ENCODE measurements at places on chromosomes 6 and 20.
A peak's percentile ranks its signal among the peaks of the same experiment; 100 is the strongest.

- DNase-seq, result peak; percentile 100
Observed at GRCh38 chr20:31595654-31596411, 9.3 kb upstream of the ID1 start.

GRCh38 chr20:57409672-57410397 lies 18.6 kb downstream of the RBM38 start:
- no peak for DNase-seq

DNA sequence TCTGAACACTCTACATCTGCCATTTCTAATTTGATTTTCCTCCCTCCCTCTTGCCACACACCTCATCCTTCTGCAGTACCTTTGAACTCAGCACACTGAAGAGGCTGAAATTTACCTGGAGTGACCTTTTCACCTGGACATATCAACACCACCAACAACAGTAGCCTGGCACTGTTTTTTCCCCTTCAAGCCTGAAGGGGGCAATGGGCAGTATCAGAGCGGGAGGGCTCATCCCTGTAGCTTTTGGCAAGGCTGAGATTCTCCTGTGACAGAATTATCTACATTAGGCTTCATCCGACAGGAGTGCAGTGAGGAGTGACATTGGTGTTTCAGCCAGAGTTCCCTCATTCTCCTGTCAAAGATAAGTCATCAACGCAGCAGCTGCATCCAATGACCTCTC lies 312.8 kb upstream of the SPTLC3 start:
- no peak for DNase-seq

DNA sequence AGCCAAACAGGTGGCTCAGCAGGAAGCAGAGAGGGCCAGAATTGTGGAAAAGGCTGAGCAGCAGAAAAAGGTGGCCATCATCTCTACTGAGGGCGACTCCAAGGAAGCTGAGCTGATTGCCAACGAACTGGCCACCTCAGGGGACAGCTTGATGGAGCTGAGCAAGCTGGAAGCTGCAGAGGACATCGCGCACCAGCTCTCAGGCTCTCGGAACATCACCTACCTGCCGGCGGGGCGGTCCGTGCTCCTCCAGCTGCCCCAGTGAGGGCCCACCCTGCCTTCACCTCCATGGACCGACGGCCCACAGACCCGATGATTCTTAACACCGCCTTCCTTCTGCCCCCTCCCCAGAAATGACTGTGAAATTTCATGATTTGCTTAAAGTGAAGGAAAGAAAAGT lies 17.8 kb upstream of the RAET1L start:
- DNase-seq, result no peak

GRCh38 chr6:388202-388903 lies 3.2 kb upstream of the IRF4 start:
- no peak for DNase-seq

DNA sequence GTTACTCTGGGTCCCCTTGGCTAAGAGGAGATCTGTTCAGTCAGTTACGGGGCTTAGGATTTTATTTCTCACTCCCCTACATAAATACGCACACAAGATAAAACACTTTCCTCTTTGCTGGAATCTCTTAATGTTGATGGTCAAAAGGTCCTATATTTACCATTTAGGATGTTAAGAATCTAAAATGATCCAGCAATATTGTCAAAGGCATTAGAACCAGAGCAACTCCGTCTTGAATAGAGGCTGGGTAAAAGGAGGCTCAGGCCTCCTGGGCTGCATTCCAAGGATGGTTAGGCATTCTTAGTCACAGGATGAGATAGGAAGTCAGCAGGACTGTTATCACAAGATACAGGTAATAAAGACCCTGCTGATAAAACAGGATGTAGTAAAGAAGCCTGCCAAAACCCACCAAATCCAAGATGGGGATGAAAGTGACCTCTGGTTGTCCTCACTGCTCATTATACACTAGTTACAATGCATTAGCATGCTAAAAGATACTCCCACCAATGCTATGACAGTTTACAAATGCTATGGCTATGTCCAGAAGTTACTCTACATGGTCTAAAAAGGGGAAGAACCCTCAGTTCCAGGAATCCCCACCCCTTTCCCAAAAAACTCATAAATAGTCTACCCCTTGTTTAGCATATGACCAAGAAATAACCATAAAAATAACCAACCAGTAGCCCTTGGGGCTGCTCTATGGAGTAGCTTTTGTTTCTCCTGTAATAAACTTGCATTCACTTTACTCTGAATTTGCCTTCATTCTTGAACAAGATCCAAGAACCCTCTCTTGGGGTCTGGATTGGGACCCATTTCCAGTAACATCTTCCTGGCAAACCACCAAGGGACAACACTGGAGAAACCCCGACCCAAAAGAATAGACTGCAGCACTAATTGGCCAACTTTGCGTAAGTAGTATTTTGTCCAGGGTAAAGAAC lies 107.5 kb downstream of the DTNBP1 start:
- DNase-seq, result peak; percentile 24

DNA sequence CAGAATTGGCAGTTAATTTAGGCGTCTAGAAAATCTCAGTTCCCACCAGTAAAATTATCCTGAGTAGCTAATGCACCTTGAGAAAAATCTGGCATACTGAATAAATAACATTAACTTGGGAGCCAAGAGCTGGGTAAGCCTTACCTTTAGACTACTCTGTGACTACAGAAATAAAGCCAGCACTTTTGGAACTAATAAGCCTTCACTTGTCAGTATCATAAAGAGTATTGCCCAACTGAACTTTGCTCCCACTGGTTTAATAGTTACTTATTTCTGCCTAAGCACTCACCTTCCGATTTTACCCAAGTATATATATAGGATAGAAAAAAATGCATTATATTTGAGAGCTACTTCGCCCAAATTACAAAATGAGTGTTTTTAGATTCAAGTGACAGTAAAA lies 10.7 kb downstream of the FAM8A1 start:
- no peak for DNase-seq

DNA sequence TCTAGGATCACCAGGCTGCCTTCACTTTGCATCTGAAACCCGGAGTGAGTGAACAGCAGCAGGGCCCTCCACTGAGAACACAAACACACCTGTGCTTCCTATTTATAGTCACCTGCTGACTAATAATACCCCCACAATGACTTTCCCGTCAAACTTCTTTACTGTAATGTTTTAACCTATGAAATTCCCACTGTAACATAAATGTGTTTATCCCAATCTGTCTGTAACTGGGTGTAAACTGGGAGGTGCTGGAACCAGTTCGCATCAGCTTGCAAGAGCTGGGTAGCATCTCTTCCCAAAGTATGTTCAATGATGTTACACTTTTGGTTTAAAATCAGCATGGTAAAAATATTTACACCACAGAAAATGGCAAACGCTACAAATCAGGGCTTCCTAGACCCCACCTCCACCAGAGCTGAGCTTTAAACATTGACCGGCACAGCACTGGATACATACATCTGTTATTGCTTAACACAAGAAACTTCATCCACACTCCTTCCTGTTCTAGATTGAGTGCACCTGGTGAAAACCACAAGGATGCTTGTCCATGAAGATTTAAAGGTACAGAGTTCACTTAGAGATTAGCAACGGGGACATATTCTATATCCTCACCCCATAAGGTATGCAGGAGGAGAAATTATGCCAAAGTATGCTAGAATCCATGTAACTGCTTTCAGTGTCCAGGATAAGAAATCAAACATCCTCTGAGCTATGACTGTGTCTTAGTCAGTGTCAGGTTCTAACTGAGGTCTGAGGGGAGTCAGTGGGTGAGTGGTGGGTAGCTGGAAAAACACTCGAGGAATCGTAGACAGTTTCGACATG lies 79.0 kb downstream of the ALDH8A1 start:
- DNase-seq, result no peak

DNA sequence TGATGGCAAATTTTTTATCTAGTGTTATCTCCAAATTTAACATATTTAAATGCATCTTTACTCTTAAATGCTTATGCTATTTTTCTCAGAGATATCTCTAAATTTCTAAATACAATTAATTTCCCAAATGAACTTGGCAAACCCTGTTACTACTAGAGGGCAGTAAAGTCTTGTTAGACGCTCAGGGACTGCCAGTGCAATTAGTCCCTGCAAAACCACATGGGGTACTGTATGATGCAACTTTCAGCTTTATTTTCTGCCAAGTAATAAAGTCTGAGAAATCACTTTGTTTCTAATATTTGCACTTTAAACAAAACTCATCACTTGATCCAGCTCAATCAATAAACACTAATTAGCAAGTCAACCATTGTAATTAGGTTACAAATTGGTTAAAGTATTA lies 76.0 kb upstream of the ADGRB3 start:
- DNase-seq, result peak; percentile 33

- DNase-seq, result no peak
Observed at GRCh38 chr6:159114569-159114968, 54.6 kb upstream of the FNDC1 start.

GRCh38 chr6:34052071-34052825 lies 93.6 kb downstream of the GRM4 start:
- DNase-seq, result no peak

DNA sequence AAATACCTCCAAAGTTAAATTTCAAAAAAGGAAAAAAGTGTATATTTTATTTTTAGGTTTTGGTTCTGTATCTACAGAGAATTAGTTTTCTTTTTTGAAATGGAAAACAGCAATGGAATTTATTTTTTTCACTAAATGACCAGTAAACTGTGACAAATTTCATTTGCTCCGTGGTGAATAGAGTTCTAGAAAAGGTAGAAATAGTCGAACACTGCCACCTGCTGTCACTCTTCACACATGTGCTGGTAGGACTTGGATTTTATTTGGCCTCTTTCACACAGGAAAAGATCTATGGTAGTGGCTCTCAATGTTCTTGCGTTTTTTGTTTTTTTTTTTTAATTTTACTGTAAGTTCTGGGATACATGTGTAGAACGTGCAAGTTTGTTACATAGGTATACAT lies 312.5 kb downstream of the EYA4 start:
- peak; percentile 76 for DNase-seq

- no peak for DNase-seq
Observed at GRCh38 chr6:35215665-35216411, 2.1 kb downstream of the SCUBE3 start.

GRCh38 chr20:33675136-33675959 lies 1.1 kb upstream of the NECAB3 start:
- no peak for DNase-seq

DNA sequence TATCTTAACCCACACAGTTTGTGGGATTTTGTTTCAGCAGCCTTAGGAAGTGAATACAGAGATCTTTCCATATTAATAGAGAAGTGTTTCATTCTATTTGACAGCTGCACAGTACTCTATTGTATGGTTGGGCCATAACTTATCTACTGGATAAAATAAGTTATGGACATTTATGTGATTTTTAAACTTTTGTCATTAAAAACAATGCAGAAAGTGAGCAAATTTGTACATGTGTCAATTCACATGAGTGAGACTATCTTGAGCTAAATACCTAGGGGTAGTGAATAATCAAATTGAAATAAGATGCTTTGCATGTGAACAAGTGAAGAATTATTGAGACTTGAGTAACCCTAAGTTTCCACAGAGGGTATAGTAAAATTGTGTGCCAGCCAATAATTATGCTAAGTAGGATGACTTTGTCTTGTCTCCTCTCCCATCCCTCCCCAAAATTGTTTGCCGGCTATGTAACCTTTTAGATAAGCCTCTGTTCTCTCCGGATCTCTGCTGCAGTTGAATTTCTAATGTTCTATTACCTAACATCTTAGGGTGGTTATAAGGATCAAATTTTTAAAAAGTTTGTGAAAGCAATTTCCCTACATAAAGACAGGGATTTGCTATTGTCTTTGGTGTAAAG lies 33.3 kb upstream of the TPBG start:
- no peak for DNase-seq

DNA sequence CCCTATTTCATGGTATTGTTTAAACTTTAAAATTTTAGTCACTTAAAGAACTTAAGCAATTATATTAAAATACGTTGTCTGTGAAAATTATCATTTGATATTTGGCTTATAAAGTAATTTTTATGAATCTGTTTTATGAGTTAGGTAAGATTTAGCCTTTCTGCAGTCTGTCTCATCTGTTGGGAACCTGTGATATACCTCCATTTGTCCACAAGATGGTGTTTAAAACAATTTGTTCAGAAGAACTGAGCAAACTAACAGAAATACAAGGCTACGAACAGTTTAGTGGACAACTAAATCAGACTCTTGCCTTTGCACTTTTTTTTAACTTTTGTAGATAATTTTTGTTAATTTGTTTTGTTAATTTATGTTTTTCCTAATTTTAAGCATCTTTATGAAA lies 92.4 kb downstream of the COL9A1 start:
- peak; percentile 16 for DNase-seq

DNA sequence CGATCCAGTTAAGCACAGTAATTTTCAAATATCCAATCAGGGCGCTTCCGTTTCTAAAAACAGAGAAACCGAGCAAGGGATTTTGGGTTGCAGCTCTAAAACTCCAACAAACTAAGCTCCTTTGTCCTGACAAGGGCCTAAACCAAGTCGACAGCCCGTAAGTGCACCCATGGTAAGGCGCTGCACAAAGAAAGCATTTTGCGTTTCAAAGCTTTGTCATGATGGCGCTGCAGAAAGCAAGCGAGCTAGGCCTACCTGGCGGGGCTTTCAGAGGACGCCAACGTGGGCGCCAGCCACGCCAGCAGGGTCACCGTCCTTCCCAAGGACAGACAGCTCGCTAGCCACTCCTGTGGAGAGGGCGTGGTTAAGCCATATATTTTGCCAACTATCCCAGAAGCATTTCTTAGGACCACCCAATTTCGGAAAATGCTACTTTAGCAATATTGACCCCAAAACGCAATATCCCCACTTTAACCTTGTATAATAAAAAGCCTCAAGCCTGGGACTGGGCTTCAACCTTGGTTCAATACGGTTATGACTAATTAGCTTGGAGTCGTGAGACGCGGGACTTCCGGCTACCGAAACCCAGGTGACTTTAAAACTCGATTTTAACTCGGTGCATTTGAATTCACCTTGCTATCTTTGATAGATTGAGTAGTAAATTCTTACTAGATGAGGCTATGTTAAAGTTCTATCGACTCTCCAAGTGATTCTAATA lies 53.8 kb downstream of the TRIM38 start:
- no peak for DNase-seq

- DNase-seq, result no peak
Observed at GRCh38 chr20:11403711-11404110, 514.0 kb upstream of the BTBD3 start.

- DNase-seq, result peak; percentile 40
Observed at GRCh38 chr6:135162678-135163439, 18.2 kb upstream of the MYB start.

DNA sequence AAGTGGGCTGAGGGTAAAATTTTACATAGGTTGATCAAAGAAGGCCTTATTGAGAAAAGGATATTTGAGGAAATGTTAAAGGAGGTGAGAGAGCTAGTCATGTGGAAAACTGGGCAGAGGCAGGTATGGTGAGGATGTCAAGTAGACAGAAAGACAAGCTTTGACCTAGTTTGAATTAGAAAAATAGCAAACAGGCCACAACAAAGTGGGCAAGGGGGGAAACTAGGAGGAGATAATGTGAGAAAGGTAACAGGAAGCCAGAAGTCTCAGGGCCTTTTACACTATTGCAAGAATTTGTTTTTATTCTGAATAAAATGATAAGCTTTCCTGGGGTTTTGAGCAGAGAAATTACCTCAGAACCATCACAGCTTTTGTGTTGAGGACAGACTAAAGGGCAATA lies 115.7 kb downstream of the RWDD2A start:
- no peak for DNase-seq

- DNase-seq, result no peak
Observed at GRCh38 chr20:58715801-58716475, 23.3 kb downstream of the NPEPL1 start.

GRCh38 chr20:36784900-36785299 lies 11.3 kb upstream of the DSN1 start:
- no peak for DNase-seq

GRCh38 chr6:83461438-83461837 lies 30.6 kb upstream of the ME1 start:
- peak; percentile 32 for DNase-seq

GRCh38 chr20:48826069-48826468 lies 1.7 kb downstream of the PREX1 start:
- no peak for DNase-seq
